Endothelial cell of umbilical vein (primary cell): ENCODE measurements at places on chromosomes 5 and 9. TPM values are rescaled to one million over a fixed set of nuclear protein-coding genes. Genes with fewer than 3 reads are reported as not detected.

The FAM163B gene
- total RNA-seq, result not detected in 2 replicates

The MAMDC2 gene
- total RNA-seq, result 0.60 and 0.85 TPM in 2 replicates

The LECT2 gene
- not detected in 2 replicates for total RNA-seq

The SLC35A4 gene
- total RNA-seq, result 60.9 and 65.6 TPM in 2 replicates

The LCN15 gene
- total RNA-seq, result not detected in 2 replicates

The FAM200C gene
- 2.6 and 2.7 TPM in 2 replicates for total RNA-seq

The C5orf52 gene
- total RNA-seq, result not detected in 2 replicates

The GPR21 gene
- total RNA-seq, result 2.4 and 2.7 TPM in 2 replicates

The RFX3 gene
- 10.5 and 13.7 TPM in 2 replicates for total RNA-seq

The FBXO10 gene
- total RNA-seq, result 13.8 and 14.4 TPM in 2 replicates

The COL27A1 gene
- total RNA-seq, result 48.6 and 49.1 TPM in 2 replicates

The SNAPC4 gene
- 14.7 and 17.5 TPM in 2 replicates for total RNA-seq

The SUSD3 gene
- not detected in 2 replicates for total RNA-seq

The IL9 gene
- not detected in 2 replicates for total RNA-seq

The TEK gene
- total RNA-seq, result 38.9 and 44.1 TPM in 2 replicates

The PKD2L2 gene
- not detected in 2 replicates for total RNA-seq

The EIF4E1B gene
- not detected in 2 replicates for total RNA-seq

The ANKRD20A1 gene
- total RNA-seq, result 2.5 and 5.2 TPM in 2 replicates

The ISL1 gene
- total RNA-seq, result 0.53 and 1.1 TPM in 2 replicates

The CAVIN4 gene
- total RNA-seq, result 2.5 and 3.1 TPM in 2 replicates

The ANKRD18B gene
- total RNA-seq, result 10.9 and 12.2 TPM in 2 replicates

The HARS2 gene
- total RNA-seq, result 29.6 and 31.7 TPM in 2 replicates

The PCDHB4 gene
- total RNA-seq, result 0.21 TPM in 1 of 2 replicates, not detected in the other

The RELL2 gene
- total RNA-seq, result 3.1 and 3.6 TPM in 2 replicates

The IL13 gene
- not detected in 2 replicates for total RNA-seq

The ACTBL2 gene
- total RNA-seq, result not detected in 2 replicates

The ARSI gene
- 0.20 TPM in 1 of 2 replicates, not detected in the other for total RNA-seq

The BTNL8 gene
- total RNA-seq, result not detected in 2 replicates

The TRUB2 gene
- total RNA-seq, result 35.4 and 39.3 TPM in 2 replicates

The ANKH gene
- total RNA-seq, result 31.4 and 39.5 TPM in 2 replicates

The UNC13B gene
- 44.2 and 46.2 TPM in 2 replicates for total RNA-seq

The RASGRF2 gene
- 4.0 and 8.2 TPM in 2 replicates for total RNA-seq

The HINT2 gene
- total RNA-seq, result 27.2 and 37.4 TPM in 2 replicates

The PWWP2A gene
- 17.3 and 19.3 TPM in 2 replicates for total RNA-seq

The ZNF658 gene
- total RNA-seq, result 2.9 and 3.0 TPM in 2 replicates

The CCL27 gene
- not detected in 2 replicates for total RNA-seq
